ENCODE measurements at places on chromosomes 11 and 22. TPM values are rescaled to one million over a fixed set of nuclear protein-coding genes. Genes with fewer than 3 reads are reported as not detected.

INCENP gene
- total RNA-seq, result 19.9 TPM

MYEOV gene
- not detected for total RNA-seq

OTOG gene
- under 0.01 TPM for total RNA-seq

PGM2L1 gene
- 116 TPM for total RNA-seq

OR51E2 gene
- total RNA-seq, result 0.39 TPM
